Stimulated activated CD8-positive, alpha-beta memory T cell treated with anti-CD3 and anti-CD28 coated beads, Interleukin-4, amount 100 ng/mL, for 1 hour (primary cell): ENCODE measurements at places on chromosomes 4 and X.

- DNase-seq: no peak
Measured at GRCh38 chrX:78540171-78540570, 119.0 kb downstream of the RTL3 start.

DNA sequence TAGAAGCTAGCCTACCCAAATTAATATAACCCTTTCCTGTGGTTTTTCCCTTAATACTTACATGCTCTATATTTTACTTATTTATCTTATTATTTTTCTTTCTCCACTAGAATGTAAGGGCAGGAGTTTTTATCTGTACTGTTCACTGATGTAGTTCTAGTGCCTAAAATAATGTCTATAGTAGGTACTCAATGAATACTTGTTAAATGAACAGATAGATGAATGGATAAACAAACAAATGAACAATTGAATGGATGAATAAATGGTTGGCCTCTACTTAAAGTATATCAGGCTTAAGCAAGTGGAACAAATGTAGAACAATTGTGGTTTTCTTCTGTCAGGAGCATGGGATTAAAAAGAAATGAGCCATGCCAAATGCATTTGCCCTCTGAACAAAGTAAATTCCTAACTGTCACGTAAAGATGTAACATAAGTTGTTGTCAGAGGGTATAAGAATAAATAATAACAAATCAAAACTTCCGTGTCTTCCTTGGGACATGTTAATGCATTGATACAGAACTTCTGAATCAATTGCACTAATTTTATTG, 54.1 kb downstream of the SYTL5 start:
- DNase-seq: no peak

DNA sequence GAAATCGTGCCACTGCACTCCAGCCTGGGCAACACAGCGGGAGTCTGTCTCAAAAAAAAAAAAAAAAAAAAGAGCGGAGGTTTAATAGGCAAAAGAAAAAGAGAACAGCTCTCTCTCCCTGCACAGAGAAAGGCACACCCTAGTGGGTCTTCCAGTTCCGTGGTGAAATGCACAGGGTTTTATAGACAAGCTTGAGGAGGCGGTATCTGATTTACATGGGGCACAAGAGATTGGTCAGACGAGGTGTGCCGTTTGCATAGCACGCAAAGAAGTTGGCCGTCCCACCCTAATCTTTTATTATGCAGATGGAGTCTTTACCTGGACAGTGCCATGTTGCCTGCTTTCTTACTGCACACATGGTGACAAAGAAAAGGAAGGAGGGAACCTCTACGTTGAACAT, 33.5 kb upstream of the REST start:
- no peak for DNase-seq

DNA sequence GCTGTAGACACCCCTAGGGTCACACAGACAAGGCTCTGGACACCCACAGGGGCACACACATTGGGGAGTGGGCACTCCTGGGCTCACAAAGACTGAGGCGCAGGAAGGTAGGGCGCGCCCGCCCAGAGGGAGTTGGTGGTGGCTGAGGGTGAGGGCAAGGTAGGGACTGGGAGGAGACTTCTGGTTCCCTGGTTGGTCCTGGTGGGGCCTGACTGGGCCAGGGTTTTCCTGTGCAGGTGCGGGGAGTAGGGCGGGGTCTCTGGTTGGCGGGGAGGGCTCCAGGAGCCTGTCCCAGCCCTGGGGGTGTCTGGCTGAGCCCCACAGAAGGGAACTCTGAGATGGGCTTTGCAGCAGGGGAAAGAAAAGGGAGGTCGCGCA, 6.7 kb upstream of the WAS start:
- no peak for DNase-seq

DNA sequence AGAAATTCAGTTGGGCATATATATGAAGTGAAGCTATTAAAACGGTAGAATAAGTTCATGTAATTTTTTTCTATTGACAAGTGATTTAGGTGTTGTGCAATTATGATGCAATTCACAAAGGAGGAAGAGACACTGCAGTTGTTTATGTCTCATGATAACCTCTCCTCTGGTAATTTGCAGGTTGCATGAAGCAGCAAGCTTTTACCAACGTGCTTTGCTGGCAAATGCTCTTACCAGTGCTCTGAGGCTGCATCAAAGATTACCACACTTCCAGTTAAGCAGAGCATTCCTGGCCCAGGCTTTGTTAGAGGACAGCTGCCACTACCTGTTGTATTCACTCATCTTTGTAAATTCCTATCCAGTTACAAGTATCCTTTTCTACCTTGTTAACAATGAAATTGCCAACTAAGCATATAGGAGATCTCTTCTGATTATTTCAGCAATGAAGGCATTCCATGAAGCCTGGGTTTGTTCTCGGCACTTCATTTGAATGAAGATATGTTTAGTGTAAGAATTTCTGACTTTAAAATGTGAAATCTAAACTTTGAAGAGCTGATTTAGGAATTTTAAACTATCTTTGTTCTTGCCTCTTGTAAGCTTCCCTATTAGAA, 3.9 kb downstream of the TMEM33 start:
- DNase-seq: no peak

DNA sequence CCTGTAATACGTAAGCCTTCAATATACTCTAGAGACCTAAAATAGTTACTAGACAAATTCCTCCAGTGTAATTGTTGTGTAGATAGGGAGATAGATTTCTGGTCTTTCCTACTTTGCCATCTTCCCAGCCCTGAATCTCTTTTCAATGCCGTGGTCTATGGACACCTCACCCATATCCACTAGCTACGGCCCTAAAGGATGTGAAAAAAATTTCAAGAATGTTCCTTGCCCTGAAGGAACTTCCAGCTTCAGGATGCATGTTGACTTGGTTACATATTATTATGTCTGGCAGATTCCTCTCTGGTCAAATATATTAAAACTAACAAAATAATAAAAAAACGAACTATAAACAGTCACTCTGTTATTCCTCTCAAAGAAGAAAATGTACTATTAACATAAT, 52.4 kb upstream of the TSPAN5 start:
- DNase-seq: no peak

GRCh38 chr4:21628916-21629610, 319.5 kb downstream of the KCNIP4 start:
- no peak for DNase-seq

- no peak for DNase-seq
Measured at GRCh38 chrX:65933085-65933589, 106.7 kb downstream of the VSIG4 start.

DNA sequence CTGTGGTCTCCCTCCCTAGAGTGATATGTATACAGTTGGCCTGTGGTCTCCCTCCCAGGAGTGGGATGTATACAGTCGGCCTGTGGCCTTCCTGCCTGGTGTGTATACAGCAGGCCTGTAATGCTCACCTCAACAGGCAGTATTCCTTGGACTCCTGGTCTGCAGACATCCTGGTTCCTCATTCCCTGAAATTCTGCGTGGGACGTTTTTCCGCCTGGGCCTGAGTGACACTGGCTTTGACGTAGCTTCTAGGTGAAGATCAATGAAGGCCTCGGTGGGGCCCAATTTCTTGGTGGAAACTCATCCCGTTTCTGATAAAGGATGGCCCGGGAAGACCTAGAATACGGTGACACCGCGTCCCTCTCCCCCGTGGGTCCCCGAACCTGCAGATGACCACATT, 98.7 kb upstream of the PPP2R3B start:
- no peak for DNase-seq

DNA sequence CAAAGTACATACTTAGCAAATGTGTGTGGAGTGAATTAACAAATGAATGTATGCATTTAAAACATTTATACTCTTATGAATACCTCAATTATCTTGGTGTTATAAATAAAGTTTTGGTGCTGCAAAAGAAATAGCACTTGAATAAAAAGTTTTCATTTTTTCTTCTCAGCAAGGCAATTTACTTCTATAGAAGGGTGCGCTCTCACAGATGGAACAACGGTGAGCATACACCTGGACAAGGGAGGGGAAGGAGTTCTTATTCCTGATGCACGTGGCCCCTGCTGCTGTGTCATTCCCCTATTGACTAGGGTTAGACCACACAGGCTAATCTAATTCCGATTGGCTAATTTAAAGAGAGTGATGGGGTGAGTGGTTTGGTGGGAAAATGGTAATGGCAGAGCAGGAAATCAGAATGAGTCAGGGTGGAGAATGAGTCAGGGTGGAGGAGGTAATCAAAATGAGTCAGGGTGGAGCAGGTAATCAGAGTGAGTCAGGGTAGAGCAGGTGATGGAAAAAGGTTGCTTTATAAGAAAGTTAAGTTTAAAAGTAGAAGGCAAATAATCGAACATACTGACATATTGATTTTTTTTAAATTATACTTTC, 28.2 kb upstream of the PGK1 start:
- DNase-seq: no peak

DNA sequence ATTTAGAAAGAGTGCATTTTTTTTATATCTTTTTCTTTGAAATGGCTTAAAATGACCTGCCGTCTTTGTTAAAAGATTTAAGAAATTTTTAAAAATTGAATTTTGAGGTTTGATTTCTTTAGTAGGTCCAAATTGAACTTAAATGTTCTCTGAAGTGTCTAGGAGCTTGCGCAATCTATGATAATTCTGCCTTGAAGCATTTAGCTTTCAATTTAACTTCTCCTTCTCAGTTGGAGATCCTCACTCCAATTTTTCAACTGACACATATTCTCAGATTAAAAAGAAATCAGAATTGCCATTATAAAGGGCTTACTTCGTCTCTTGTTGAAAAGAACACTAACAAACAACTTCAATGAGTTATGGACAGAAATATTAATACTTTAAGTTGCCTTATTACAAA, 273.5 kb downstream of the TMA16 start:
- DNase-seq: no peak
